HFFc6 (cell line): ENCODE measurements at places on chromosomes 5 and 9. TPM values are rescaled to one million over a fixed set of nuclear protein-coding genes. Genes with fewer than 3 reads are reported as not detected.

GRCh38 chr9:111481885-111482636 lies 2.1 kb downstream of the ECPAS start:
- peak; percentile 31 for DNase-seq

DNA sequence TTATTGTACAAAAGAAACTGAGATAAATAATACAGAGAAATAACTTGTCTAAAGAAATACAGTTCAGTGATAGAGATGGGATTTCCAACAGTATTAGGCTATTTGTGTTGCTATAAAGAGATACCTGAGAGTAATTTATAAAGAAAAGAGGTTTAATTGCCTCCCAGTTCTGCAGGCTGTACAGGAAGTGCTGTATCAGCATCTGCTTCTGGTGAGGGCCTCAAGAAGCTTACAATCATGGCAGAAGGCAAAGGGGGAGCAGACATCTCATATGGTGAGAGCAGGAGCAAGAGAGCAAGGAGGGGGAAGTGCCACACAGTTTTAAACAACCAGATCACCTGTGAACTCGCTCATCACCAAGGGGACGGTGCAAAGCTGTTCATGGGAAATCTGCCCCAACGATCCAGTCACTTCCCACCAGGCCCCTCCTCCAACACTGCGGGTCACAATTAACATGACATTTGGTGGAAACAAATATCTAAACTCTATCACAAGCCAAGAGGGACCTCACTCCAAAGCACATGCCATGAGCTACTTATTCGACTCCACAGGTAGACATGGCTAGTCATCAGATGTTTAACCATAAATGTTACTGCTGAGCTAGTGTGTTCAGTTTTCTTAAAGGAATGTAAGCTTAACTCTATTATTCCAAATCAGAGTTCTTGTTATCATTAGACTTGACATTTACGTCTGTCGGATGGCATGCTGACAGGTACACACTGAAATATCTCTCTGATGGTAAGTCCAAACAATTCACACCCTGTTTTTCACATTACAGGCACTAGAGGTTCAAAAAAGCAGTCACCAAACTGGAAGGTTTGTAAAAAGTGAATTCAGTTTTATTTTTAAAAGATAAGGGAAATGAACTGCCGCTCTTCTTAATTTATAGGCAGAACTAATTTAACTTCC lies 82.2 kb downstream of the AUH start:
- DNase-seq: no peak

DNA sequence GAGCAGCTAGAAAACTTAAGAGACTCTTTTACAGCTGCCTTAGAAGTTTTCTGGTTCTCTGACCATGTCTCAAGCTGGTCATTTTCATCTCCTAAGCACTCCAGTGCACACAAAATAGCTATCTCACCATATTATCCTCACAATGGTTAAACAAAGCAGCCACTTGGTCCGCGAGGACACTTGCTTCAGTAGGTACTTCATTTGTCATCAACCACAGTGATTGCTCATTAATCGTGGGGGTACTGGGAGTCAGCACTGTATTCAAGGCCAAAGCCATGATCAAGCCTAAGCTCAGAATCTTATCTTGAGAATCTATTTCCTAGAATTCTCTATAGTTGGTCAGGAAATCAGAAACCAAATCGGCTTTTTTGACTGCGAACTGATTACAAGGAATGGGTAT lies 2.9 kb downstream of the ARL14EPL start:
- no peak for DNase-seq

DNA sequence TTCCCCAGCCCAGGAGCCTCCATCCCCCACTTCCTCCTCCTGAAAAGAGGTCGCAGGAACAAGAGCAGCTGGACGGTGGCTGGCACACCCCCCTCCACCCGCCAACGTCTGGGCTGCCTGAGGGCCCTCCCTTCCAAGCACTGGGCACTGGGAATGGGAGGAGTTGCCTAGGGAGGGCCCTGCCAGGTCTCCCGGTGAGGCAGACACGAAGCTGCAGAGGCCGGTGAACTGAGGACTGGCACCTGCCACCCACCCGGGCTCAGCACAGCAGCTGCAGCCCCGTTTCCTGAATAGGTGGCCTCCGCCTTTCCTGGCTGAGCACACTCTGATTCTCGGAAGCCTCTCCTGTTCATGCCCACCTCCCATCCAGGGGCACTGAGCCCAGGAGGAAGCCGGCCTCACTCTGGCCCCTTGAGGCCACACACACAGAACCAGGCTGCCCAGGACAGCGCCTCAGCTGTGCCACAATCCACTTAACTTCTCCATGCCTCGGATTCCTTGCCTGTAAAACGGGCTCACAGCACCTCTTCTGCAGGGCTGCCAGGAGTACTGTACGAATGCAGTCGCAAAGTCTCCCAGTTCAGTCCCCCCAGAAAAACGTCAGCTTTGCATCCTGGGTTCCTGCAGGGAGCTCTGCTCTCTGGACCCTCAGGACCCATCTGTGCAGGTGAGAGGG lies 1.3 kb downstream of the NPDC1 start:
- DNase-seq: no peak

TRIP13 gene
- total RNA-seq: 18.4 to 40.4 TPM (median 35.9 TPM) in 3 replicates

TRMO gene
- 7.4 to 10.9 TPM (median 8.6 TPM) in 3 replicates for total RNA-seq
